GM19239 (cell line): ENCODE measurements at places on chromosomes 2 and 18.
A peak's percentile ranks its signal among the peaks of the same experiment; 100 is the strongest.

GRCh38 chr2:235324324-235324723 is 169.5 kb upstream of the AGAP1 start:
- DNase-seq: no peak

DNA sequence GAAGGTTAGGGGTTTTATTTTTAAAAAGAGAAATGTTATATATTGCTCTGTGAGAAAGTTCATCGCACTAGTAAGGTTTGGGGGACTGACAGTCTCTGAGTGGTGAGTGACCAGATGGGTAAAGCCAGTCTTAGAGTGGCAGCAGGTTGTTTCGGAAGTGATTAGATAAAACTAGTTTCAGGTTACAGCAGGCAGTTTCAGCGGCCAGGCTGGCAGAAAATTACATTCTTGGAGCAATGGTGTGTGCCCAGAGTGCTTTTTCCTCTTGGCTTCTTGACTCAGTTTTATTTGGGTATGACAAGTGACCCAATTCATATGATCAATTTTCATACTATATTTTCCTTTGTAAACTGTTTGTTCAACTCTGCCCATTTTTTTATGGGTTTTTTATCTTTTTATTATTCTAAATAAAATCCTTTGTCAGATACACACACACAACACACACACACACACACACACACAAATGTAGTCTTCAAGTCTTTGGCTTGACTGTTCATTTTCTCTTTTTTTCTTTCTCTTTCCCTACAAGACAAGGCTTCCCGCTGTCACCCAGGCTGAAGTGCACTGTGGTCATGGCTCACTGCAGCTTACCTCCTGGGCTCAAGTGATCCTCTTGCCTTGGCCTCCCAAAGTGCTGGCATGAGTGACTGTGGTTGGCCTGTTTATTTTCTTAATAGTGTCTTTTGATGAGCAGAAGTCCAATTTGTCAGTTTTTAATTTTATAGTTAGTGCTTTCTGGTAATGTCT is 30.9 kb downstream of the RALBP1 start:
- no peak for DNase-seq

- DNase-seq: no peak
Observed at GRCh38 chr18:26993568-26993967, 128.1 kb upstream of the AQP4 start.

DNA sequence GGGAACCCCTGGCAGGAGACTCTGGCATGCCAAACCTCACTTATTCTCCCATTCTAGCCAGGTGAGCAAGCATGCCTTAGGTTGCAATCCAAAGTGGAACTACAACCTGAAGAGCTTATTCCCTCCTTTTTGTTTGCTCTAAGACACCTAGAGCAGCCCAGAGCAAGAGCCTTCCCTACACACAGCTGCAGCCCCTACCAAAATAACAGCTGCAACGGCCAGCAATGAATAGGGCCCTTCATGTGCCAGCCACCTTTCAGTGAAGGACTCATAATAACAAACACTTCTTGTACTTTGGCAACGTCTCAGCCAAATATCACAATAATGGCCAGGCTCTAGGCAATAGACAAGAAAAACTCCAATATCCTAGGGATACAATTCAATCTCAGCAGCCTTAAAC is 178.7 kb downstream of the ALK start:
- no peak for DNase-seq

DNA sequence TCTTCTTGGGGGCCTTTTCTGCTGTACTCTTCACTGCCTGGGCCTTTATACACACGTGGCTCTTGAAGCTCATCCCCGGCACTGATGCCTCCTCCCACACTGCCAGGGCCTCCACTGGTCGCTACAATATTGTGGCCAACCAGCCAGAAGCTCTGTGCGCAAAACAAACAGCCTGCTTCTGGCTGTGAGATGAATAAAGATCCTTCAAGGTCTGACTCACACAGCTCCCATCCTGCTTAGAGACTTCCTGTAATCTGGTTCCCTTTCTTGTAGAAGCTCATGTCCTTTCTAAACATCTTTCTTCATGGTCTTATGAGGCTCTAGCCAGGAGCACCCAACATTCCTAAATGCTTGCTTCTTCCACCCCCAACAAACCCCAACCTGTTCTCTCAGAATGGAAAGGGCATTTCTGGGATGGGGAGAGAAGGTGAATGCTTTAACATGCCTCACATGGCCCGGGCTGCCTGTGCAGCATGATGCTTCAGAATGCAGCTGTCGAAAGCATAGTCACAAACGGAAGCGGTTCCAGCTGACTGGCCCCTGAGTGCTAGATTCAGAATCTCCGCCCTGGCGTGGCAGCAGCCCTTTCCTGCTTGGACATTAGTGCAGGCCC is 24.6 kb downstream of the NRP2 start:
- peak; percentile 34 for DNase-seq

DNA sequence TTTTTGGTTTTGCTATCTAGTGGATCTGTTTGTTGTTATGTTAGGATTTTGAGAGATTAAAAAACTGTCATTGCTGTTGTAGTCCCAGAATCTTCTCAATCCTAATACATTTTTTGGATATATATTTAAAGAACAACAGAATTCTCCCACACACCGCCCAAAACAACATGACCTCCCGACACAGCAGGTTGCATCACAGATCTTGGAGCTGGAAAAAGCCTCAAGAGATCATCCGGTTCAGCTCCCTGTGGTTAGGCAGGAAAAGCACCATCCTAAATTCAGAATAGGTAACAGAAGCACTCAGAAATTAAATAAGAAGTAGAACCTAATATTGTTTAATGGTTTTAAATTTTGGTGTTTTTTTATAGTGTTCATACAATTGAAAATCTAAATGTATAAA is 251.4 kb upstream of the STON1 start:
- DNase-seq: no peak

- DNase-seq: no peak
Observed at GRCh38 chr2:105598829-105599698, 145.6 kb upstream of the NCK2 start.

DNA sequence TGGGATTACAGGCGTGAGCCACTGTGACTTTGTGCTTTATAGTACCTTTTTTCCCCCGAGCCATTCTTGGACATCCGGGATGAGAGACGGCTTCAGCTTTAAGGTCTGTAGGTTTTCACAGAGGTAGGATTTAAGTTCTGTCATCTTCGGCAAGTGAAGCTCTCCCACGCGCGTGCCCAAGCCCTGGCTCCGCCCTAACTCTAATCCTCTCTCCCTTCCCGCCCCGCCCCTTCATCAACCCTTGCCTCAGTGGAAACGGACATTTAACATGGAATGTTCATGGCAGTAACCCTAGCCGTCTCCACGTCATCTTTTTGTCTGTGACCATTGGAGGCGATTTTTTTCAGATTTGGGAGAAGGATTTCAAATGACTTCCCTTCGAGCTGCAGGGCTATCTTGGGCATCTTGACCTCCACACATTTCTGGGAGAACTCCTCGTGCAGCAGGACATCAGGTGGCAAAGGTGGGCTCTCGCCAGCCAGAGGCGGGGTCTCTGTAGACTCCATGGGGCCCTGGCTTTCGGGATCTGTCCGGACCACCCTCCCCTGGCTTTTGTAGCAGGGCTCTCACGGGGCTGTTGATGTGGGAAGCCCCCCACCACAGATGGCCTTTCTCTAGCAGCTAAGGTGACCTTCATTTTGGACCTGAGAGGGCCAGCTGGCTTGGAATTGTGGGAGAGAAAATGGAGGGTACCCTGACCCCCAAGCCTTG is 6.8 kb downstream of the COLEC11 start:
- DNase-seq: no peak

DNA sequence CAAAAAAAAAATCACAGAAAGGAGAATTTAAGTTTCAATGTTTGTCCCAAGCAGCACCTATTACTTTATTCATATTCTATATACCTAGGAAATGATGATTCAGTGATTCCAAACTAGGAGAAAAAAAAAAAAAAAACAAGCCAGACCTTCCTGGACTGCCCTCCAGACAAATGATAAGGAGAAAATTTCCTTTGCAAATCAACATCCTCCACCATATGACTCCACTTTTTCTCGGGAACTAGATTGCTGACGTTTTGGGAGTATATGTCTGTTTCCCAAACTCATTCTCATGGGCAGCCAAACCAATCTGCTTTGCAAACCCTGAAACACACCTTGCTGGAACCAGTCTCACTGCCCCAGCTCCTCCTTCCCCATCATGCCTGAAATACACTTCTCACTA is 16.8 kb downstream of the AP1S3 start:
- DNase-seq: no peak
